Dorsolateral prefrontal cortex (tissue), 122 donors: ENCODE measurements at places on chromosomes 2 and 18.

GRCh38 chr2:66340521-66340920 lies 94.4 kb upstream of the MEIS1 start:
- DNase-seq = no peak

DNA sequence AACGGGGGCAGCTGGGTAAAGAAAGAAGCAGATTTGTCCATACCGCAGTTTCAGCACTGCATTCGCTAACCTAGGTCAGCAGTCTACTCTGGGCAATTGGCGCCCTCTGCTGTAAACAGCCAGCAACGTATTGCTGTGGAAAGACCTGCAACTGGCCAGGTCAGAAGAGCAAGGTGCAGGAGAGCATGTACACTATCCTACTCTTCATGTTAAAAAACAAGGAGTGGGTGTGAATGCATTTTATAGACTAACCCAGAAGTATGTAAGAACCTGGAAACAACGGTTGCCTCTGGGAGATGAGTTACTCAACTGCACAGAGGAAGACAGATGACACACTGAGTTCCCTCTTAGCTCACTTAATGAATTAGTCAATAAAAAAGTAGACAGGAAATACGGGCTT lies 6.2 kb downstream of the MRPS5 start:
- peak; percentile 61 for DNase-seq

- DNase-seq = no peak
Measured at GRCh38 chr2:201933792-201934237, 99.8 kb upstream of the FZD7 start.

DNA sequence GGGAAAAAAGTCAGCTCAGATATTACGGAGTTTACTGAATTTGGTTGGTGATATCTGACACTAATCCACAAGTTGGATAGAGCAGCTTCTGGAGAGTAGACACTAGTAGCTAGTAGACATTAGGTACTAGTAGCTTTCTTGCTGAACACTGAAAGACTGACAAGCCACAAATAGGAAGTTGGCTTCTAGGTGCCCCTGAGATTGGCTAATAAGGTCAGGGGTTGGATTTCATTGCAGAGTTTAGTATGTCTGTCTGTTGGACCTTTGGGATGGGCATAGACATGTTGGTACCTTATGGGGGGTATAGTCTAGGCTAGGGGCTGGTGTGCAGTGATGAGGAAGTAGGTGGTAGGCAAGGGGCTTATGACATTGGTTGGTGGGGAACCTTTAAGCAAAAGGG lies 164.9 kb upstream of the LRRTM1 start:
- DNase-seq = no peak

DNA sequence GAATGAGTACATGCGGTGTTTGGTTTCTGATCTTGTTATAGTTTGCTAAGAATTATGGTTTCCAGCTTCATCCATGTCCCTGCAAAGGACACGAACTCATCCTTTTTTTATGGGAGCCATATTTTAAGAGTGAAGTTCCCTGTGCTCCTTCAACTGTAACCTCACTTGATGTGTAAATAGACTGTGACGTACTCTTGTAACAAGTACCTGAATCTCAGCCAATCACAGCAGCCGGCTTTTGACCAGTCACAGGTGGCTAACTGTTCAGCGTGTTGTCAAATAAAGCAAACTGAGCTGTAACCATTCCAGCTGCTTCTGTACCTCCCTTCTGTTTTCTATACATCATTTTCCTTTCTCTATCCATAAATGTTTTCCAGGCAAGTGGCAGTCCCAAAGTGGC lies 774.3 kb upstream of the HS6ST1 start:
- DNase-seq = no peak

- no peak for DNase-seq
Measured at GRCh38 chr18:74331404-74331803, 15.8 kb downstream of the C18orf63 start.

GRCh38 chr2:147657086-147658000 lies 187.5 kb upstream of the ACVR2A start:
- no peak for DNase-seq

DNA sequence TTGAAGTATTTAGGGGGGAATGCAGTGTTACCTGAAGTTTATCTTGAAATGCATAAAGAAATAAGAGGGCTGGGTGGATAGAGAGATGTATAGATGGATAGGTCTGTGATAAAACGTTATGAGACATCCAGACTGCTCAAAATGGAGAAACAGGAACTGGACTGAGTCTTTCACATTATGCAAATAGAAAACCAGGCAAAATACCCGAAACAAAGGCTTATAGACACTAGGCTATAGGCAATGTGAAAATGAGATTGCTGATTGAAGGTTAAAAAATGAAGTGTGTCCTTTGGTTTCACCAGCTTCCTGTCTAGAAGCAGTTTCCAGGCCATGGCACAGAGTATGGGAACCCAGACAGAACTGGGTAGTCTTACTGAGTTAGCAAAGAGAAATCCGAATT lies 24.9 kb upstream of the SLC3A1 start:
- no peak for DNase-seq

GRCh38 chr2:45494275-45494977 lies 116.6 kb downstream of the SRBD1 start:
- DNase-seq = no peak

DNA sequence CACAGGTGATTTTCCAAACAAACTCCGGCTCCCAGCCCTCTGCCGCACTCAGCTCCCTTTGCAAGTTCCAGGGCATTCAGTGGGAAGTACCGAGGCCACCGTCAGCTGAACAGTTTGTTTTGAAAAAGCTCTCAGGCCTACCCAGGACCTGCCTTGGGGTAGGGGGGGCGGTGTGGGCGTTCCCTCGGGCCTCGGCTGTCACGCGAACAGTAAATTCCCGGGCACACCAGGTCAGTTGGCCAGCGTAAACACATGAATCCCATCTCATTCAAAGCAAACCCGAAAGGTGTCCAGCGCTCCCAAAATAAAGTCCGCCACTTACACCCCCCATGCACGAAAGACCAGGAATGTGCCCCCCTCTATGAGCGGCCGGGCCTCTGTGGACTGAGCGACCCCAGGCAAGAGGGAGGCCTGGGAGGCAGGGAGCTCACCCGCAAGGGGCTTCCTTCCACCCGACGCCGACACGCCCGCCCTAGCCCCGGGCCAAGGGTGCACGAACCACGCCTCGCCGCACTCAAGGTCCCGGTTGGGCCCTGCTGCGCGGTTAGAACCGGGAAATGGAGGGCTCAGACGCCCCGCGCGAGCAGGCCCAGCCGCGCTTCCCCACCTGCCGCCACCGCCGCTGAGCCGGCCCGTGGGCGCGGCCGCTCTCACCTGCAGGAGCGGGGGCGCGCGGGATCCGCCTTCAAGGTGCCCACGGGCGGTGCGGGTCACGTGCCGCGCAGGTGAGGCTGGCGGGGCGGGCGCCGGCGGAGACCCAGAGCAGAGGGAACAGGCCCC lies at the start of gene WDSUB1:
Gene WDSUB1, minus strand, starts transcription at position 775 of the 780 bp plus-strand sequence. CDS start 3,634 bp downstream, outside the sequence.
- peak; percentile 63 for DNase-seq

DNA sequence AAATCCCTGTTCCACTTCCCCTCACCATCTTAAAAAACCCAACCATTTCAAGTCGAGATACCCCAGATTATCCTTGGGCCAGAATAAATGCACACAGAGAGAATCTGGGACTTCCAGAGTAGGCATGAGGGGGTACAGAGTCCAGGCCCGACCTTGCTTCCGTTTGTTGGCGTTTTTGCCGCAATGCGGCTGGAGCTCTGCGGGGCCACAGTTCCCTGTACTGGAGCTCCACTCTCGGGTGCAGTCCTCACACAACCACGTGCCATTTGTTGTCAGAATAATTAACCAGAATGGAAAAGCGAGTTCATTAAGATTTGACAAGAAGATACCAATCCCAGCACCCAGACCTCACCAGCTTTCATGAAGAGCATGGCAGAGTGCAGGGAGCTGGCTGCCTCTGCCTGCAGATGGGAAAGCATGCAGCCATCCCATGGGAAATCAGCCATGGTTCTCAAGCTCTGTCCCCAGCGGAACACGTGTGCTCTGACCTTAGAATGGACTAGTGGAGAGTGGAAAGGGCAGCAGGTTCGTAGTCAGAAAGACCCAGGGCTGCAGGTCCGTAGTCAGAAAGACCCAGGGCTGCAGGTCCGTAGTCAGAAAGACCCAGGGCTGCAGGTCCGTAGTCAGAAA lies 472.8 kb downstream of the EIPR1 start:
- DNase-seq = no peak

DNA sequence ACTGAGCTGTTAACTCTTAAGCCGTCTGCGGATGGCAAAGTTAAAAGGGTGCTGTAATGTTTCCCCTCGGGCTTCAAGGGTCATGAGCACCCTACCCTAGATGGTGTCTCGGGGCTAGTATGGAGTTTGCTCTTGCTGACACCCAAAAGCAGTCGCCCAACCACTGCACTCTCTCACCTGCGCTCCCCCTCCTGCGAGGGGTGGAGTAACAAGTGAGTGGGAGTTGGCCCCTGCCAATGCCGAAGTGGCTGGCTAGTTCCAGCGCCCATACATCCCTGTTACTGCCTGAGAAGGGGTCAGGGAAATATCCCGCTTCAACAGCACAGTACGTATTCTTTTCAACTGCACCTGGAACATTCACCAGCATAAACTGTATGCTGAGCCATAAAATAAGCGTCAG lies 47.5 kb downstream of the FAM117B start:
- no peak for DNase-seq

- DNase-seq = no peak
Measured at GRCh38 chr18:10546557-10547300, 20.9 kb downstream of the NAPG start.

- DNase-seq = peak; percentile 72
Measured at GRCh38 chr2:233443511-233444183, 89.4 kb downstream of the DGKD start.

GRCh38 chr2:760001-760400 lies 82.8 kb upstream of the TMEM18 start:
- DNase-seq = no peak

DNA sequence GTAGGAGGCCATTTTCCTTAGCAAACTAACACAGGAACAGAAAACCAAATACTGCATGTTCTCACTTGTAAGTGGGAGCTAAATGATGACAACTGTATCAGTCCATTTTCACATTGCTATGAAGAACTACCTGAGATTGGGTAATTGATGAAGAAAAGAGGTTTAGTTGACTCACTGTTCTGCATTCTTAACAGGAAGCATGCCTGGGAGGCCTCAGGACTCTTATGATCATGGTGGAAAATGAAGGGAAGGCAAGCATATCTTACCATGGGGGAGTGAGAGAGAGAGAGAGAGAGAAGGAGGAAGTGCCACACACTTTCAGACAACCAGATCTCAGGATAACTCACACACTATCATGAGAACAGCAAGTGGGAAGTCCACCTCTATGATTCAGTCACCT lies 105.3 kb downstream of the PARD3B start:
- DNase-seq = no peak

DNA sequence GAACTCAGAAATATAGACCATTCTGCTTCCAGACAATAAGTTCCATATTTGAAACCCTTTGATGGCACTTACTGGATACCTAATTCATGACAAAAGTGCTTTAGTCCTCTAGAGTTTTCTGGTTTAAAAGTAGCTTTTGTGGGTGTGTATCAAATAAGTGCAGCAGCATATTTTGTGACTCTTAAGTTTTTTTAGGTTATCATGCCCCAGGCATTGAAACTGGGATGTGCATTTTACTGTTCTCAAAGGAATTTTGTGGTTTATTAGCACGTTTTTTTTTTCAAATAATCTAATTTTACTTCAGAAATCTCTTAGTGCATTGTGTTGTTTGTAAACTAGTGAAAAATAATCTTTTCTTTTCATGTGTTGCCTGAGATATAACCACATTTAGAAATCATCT lies 1.5 kb downstream of the XRCC5 start:
- no peak for DNase-seq

DNA sequence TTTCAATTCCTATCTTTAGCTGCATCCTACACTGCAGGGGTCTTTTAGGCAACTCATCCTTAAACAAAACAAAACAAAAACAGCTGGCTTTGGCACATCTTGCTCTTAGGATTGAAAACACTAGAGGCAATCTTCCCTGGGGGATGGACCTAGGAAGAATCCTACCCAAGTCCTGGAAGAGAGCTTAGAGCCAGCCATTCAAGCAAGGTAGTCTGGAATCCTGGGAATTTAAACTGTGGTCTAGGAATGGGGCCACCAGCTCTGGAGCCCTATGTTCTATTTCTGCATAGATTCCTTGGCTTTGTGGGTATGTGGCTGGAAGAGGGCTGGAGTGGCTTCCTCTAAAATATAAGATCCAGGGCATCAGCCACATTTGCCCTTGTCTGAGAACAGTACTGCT lies 27.7 kb downstream of the MYL1 start:
- DNase-seq = no peak

- DNase-seq = no peak
Measured at GRCh38 chr2:8478471-8478793, 203.4 kb upstream of the ID2 start.

DNA sequence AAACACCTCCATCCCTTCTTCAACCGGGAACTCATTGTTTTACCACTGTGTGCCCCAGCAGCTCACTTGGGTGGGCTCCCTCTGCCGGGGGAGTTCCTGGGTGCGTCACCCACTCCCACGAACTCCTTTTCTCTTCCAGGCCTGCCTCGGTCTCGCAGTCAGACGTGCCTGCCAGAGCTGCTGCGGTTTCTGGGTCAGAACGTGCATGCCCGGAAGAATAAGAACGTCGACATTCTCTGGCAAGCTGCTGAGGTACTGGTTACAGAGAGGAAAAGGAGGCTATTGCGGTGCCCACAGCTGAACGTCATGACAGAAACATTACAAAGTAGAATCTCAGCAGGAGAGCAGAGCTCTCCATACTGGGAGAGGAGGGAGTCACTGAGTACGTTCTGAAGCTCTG lies 35.6 kb downstream of the COA5 start:
- no peak for DNase-seq
